C1 segment of cervical spinal cord (tissue), 14 donors: ENCODE measurements at places on chromosomes 7 and 10.

DNA sequence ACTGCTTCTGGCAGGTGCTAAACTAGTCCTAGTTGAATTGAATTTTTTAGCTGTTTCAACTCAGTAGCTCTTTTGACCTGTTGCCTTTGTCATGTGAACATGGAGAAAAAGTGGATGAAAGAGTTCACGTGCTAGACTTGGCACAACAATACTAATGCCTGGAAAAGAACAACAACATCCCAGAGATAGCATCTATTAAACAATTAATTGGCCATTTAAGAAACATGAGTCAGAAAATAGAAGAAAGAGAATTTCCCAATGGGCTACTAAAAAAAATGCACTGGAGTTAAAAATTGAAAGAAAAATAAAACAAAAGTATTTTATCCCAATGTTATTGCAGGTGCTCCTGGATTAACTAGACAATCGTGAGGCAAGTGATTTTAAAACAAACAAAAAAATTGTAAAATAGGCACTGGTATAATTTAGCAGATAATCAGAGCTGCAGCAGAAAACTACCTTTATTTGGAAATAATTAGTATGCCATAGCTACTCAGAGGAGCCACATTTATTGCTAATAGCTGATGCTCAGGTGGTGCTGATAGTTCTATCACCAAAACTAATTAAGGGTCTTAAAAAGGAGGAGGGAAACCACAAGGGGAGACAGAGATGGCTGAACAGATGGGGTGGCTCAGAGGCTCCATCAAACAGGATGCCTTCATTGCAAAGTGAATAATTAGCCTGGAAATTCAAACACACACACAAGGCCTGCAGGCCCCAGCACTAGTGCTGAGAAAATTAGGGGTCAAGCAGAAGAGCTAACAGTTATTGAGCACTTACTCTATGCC is 17.6 kb downstream of the CCDC71L start:
- no peak for DNase-seq

- DNase-seq, result no peak
Observed at GRCh38 chr7:64515330-64515729, 47.5 kb downstream of the ZNF680 start.

- no peak for DNase-seq
Observed at GRCh38 chr7:10708447-10708846, 265.2 kb upstream of the PHF14 start.

DNA sequence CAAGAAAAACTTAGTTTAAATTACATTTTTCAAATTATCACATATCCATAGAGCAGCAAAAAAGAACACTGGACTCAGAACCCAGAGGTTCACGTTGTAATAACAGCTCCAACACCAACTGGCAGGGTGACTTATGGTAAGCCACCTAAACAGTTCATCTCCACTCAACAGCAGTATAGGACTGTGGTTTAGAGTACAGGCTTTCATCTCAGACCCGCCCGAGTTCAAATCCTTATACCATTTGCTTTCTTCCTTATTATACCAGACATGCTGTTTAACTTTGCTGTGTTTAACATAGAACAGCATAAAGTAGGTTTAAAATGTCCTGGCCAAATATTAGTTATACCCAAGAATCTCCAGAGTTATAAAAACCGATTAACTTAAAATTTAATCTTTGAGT is 97.9 kb downstream of the ARHGAP21 start:
- no peak for DNase-seq

DNA sequence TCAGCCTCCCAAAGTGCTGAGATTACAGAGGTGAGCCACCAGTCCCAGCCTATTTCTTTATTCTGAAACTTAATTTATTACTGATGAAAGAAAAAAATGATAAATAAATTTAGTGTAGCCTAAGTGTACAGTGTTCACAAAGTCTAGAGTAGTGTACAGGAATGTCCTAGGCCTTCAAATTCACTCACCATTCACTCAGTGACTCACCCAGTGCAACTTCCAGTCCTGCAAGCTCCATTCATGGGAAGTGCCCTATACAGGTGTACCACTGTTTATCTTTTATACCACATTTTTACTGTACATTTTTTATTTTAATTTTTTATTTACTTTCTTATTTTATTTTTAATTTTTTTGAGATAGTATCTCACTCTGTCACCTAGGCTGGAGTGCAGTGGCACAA is 12.2 kb downstream of the MRLN start:
- no peak for DNase-seq

- DNase-seq, result no peak
Observed at GRCh38 chr10:13969792-13970140, 361.0 kb downstream of the FRMD4A start.

DNA sequence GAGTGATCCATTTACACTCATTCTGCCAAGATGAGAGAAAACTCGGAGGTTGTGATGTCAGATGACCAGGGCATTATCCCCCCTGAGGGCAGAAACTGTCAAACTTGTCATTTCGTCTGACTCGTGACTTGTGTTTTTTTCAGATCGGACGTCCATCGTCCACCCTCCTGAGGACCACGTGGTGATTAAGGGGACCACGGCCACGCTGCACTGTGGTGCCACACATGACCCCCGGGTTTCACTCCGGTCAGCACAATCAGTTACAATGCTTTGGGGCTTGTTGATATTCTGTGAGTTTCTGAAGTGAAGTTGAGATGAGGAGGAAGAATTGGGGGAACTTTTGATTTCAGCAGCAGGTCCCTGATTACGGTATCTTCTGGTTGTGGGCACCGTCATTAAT is 670.3 kb downstream of the SDK1 start:
- DNase-seq, result no peak

- no peak for DNase-seq
Observed at GRCh38 chr10:33095867-33096815, 138.1 kb upstream of the ITGB1 start.

- DNase-seq, result no peak
Observed at GRCh38 chr7:49875336-49875735, 101.9 kb downstream of the VWC2 start.

- DNase-seq, result no peak
Observed at GRCh38 chr7:18345641-18346234, 149.8 kb upstream of the HDAC9 start.

DNA sequence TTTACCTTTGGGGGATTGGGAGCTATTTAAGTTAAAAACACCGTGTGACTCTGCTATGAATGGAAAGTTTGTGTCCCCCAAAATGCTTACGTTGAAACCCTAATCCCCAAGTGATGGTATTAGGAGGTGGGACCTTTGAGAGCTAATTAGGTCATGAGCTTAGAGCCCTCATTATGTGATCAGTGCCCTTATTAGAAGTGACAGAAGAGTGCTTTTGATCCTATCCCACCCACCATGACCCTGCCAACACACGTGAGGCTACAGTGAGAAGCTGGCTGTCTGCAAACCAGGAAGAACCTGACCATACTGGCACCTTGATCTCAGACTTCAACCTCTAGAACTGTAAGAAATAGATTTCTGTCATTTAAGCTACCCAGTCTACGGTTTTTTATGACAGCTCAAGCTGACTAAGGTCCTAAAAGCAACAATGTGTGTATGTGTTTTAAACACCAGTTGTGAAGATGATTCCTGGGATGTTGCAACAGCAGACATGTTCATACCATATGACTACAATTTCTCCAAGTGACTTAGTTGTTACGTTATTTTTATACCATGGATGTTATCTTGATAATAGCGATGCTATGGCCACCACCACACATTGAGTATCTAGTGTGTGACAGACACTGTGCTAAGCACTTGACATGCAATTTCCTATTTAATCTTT is 124.4 kb downstream of the PIP4K2A start:
- DNase-seq, result no peak

DNA sequence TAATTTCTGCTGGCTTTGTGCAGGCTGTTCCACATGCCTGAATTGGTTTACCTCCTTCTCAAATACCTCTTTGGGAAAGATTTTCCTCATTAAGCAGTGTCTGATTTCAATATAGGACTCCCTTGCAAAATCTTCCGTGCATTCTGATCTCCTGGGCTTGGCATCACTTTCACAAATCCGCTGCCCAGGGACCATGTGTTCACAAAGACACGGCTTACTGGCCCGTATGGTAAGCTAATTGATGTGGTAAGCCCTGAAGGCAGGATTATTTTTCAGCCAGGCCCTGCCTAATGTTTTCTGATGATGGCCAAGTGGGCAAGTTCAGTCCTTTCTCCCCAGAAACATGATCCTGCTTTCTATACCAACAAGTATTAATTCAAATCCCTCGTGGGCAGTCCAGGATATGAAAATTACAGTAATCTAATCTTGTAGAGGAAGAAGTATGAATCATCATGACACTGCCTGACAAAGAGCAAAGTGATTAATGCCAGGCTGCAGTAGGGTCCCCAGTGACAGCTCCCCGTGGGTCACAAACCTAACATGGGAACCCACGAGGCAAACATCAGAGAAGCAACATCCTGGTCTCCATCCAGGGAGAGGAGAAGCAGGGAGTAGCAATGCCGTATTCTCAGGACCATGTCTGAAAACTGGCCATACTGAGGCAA is 11.6 kb upstream of the SVIL start:
- no peak for DNase-seq
